CD4-positive, CD25-positive, alpha-beta regulatory T cell (primary cell): ENCODE measurements at places on chromosomes 12 and 14. TPM values are rescaled to one million over a fixed set of nuclear protein-coding genes. Genes with fewer than 3 reads are reported as not detected.

TAS2R46 gene
- not detected for polyA plus RNA-seq

DNA sequence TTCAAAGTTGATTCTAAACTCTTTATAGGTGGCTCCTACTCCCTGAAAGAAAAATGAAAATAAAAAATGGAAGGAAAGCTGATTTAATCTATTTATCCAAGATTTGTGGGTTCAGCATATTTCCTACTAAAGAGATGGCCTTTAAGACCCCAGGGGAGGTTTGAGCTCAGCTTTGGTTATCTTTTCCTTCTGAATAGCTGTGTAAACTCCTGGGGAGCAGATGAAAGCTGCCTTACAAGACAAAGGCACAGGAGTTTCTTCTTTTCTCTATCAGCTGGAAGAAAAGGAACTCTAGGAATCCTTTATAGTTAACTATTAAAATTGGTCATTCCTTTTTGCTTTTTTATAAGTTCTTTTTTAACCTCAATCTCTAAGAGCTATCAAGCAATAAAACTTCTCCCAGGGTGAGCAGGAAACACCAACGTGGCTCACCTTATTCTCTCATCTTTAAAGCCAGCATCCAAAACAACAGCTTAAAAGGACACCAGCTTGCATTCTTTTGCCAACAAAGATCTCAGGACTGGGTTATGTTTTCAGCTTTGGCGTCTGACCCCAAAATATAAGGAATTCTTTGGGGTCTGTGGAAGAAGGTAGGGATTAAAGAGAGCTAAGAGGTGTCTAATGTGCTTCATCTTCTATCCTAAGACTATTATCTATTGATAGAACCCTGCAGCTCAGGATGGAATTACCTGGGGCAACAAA lies 371.7 kb upstream of the KITLG start:
- DNase-seq: no peak
- no peaks in the 10 kb centered on the region for H3K4me1 ChIP-seq
- no peaks in the 10 kb centered on the region for H3K27me3 ChIP-seq
- no peak overlapping the region for H3K4me3 ChIP-seq

FGF23 gene
- not detected for polyA plus RNA-seq

DDX47 gene
- polyA plus RNA-seq: 76.6 TPM

DNA sequence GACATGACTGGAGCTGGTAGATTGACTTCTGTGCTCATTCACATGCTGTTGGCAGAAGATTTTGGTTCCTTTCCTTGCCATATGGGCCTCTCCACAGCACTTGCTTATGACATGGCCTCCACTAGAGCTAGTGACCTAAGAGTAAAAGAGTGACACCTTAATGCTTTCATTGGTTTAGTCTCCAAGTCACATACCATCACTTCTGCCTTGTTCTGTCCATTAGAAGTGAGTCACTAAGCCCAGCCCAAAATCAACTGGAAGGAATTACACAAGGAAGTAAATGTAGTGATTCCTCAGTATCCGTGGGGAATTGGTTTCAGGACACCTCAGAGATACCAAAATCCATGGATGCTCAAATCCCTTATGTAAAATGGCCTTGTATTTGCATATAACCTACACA lies 81.3 kb downstream of the PPHLN1 start:
- no peak overlapping the region for H3K27ac ChIP-seq
- no peak overlapping the region for H3K4me3 ChIP-seq
- H3K36me3 ChIP-seq: peaks cover 11% of the 10 kb centered on the region

GRCh38 chr12:109331301-109331952 lies 16.3 kb upstream of the MYO1H start:
- H3K27me3 ChIP-seq: no peaks in the 10 kb centered on the region
- no peaks in the 10 kb centered on the region for H3K4me1 ChIP-seq
- H3K4me3 ChIP-seq: no peak overlapping the region
- H3K36me3 ChIP-seq: no peaks in the 10 kb centered on the region

CFAP251 gene
- not detected for polyA plus RNA-seq

GRCh38 chr14:100422556-100423316 lies 99.6 kb downstream of the SLC25A47 start:
- no peak overlapping the region for H3K27ac ChIP-seq
- no peaks in the 10 kb centered on the region for H3K36me3 ChIP-seq

CLSTN3 gene
- polyA plus RNA-seq: 2.2 TPM

DNA sequence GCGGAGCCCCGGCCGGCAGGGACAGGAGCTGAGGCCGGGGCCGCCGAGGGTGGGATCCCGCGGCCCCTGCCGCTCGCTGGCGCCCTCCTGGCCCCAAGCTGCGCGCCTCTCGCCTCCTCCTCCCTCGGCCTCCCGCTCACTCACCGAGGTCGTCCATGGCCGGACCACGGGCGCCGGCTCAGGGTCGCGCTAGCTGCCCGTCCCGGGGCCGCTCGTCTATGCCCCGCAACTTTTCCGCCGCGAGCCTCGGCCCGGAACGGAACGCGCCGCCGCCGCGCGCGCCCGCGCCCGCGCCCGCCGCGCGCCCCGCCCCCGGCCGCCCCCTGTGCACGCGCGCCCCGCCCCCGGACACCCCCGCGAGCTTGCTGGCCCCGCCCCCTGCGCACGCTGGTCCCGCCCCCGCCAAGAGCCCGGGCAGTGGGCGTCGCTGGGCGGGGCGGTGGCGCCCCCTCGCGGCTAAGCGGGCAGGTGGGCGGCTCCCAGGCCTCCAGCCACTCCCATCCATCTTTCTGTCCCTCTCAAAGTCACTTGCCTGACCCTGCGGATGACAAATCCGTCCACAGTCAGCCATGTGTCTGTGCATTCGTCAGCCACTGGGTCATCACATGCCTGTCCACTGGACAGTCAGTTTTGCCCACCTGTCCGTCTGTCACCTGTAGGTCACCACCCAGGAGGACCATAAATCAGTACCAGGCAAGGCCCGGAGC lies at the start of gene PXN:
TSS of gene PXN (minus strand) at position 258 of the 707 bp plus-strand sequence. CDS start at position 157, 101 bp downstream.
- peak; percentile 86 for DNase-seq
- peaks cover 46% of the 10 kb centered on the region for H3K4me1 ChIP-seq
- peak within 1 kb of the TSS; percentile 72 for H3K27ac ChIP-seq
- no peaks in the 10 kb centered on the region for H3K36me3 ChIP-seq

TAC3 gene
- polyA plus RNA-seq: not detected

DNA sequence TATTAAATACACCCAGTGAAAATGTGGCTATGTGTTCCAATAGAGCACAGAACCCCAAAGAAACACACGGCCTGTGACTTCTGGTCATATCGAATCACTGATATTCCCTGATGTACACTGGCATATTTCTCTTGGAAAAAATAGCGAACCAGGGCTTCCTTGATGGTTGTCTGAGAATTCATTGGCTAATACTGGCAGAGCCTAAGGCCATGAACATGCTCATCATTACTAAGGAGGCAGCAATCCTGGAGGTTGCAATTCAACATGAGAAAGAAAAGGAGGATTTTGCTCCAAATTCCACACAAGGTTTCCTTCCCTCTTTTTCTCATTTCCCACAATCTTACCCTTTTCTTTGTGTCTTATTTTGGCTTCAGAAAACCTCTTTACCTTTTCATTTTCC lies 212.9 kb upstream of the HMGA2 start:
- no peaks in the 10 kb centered on the region for H3K27me3 ChIP-seq
- no peaks in the 10 kb centered on the region for H3K36me3 ChIP-seq
- no peak for DNase-seq
- no peak overlapping the region for H3K27ac ChIP-seq

- H3K27ac ChIP-seq: no peak overlapping the region
- H3K4me1 ChIP-seq: no peaks in the 10 kb centered on the region
- H3K4me3 ChIP-seq: no peak overlapping the region
- H3K27me3 ChIP-seq: no peaks in the 10 kb centered on the region
- DNase-seq: no peak
These were observed 23.0 kb upstream of the NR2C1 start for GRCh38 chr12:95096378-95096777.

SLC17A8 gene
- polyA plus RNA-seq: not detected

DNA sequence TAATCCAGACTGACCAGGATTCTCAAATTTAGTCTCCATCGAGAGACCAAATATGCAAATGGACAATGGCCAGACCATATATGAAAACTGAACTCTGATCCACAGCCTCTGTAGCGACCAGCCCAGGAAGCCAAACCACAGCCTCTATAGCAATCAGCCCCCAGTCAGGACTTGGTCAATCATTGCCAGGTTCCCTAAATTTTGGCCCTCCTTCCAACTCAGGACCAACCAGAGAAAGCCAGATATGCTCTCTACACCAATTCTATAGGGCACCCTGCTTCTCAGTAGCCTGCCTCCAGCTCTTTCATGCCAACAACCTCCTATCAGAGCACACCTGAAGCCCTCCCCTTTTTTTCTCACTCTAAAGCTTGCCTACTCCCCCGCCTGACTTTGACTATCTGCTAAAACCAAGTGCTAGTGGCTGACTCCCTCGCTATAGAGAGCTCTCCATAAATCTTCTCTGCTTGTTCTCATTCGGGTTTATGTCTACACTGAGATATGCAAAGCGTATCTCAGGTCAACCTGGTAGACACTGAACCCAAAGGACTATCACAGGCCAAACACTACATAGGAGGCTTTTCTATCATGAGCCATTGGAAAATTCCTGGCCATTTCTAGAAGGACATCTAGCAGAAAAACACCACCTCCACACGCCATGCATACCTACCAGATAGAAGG lies 110.5 kb upstream of the FUT8 start:
- DNase-seq: no peak
- H3K4me1 ChIP-seq: peaks cover 8% of the 10 kb centered on the region
- H3K27ac ChIP-seq: no peak overlapping the region
- H3K4me3 ChIP-seq: no peak overlapping the region

GRCh38 chr12:68803948-68804656 lies 3.9 kb upstream of the MDM2 start:
- H3K27ac ChIP-seq: no peak overlapping the region
- no peaks in the 10 kb centered on the region for H3K36me3 ChIP-seq
- no peaks in the 10 kb centered on the region for H3K27me3 ChIP-seq
- H3K4me1 ChIP-seq: peaks cover 15% of the 10 kb centered on the region

DNA sequence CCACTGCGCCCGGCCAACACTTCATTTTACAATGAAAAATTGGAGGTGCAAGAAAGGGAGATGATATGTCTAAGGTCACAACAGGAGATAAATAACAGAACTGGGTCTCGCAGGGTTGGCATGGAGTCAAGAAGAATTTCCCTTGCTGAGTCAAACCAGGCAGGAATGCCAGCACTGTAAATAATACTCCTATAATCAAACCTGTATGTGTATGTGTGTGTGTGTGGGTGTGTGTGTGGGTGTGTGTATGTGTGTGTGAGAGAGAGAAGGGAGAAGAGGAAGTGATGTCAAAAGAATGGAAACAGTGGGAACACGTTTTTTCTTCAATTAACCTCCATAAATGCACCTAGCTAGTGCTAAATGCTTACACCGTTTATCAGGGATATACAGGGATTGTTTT lies 70.4 kb downstream of the TMEM116 start:
- no peak overlapping the region for H3K4me3 ChIP-seq
- H3K27ac ChIP-seq: no peak overlapping the region
- peaks cover 12% of the 10 kb centered on the region for H3K36me3 ChIP-seq
- no peaks in the 10 kb centered on the region for H3K4me1 ChIP-seq
- H3K27me3 ChIP-seq: no peaks in the 10 kb centered on the region

DNA sequence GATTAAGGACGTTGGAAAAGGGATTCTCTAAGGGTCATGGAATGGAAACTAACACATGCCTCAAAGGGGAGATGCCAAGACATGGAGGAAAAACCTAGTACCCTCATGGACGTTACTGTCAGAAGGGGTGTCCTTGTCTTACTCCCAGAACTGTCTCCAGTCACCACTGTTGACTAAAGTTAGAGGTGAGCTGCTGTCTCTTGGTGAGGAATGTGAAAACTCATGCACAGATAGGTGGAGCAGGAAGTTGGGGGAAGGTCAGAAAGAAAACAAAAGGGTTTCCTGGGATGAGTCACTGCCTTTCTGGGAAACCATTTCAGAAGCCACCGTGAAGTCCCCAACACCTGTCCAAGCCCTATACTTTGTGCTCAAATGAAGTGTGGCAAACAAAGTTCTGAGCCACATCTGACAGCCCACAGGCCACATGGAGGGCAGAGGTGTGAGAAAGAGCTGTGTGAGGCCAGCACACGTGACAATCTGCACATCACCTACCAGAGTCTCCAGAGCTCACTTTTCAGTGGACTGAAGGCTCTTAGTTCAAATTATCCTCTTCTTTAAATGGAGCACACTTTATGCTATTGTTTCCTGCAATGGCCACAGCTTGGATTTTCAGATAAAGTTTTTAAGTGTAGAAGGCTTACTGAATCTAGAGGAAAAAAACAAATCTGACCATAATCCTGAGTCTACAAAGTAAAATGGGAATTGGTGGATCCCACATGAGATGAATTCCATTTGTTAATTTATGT lies 92.9 kb upstream of the EGLN3 start:
- H3K36me3 ChIP-seq: no peaks in the 10 kb centered on the region
- no peak overlapping the region for H3K4me3 ChIP-seq
- no peaks in the 10 kb centered on the region for H3K27me3 ChIP-seq
- H3K27ac ChIP-seq: no peak overlapping the region
- no peak for DNase-seq
- peaks cover 2% of the 10 kb centered on the region for H3K4me1 ChIP-seq

DNA sequence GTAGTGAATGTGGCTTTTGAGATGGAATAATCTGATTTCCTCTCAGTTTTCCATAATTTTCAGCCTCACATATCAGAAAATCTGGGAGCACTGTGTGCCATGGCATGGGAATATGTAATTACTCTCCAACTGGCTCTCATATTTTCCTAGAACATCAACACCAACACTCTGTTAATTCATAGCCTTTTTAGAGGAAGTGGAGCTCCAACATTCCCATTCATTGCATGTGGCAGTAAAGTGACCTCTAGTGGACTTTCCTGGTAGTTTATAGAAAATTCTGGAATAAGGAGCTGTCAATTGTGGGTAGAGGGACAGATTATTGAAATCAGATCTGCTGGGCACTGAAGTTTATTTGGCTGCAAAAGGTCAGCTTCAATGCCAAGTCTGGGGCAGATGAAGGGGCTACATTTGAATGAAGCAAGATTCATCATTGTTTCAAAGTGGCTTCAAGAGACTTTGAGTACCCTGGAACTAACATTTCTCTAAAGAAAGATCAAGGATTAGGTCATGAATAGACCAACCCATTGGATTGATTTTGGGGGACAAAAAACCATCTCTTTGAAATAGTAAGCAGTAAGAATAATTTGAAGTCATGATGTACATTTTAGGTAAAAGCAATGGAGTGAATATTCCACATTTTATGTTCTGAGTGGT lies 23.6 kb upstream of the USP44 start:
- H3K27me3 ChIP-seq: peaks cover 1% of the 10 kb centered on the region
- no peaks in the 10 kb centered on the region for H3K36me3 ChIP-seq
- no peak overlapping the region for H3K4me3 ChIP-seq
- no peak for DNase-seq
